GM10248 (cell line): ENCODE measurements at places on chromosomes 12 and 14.

GRCh38 chr14:73403181-73403752 lies 55.1 kb downstream of the NUMB start:
- no peak for DNase-seq

GRCh38 chr12:86230516-86231146 lies 25.6 kb downstream of the MGAT4C start:
- DNase-seq, result no peak

GRCh38 chr14:20422886-20423285 lies 9.6 kb upstream of the TEP1 start:
- no peak for DNase-seq

- peak; percentile 43 for DNase-seq
These were observed 2.3 kb downstream of the OTUB2 start for GRCh38 chr14:94028450-94028826.

- no peak for DNase-seq
These were observed 91.5 kb downstream of the FBXL14 start for GRCh38 chr12:1502831-1503230.
